ENCODE measurements at places on chromosomes 1 and 21. TPM values are rescaled to one million over a fixed set of nuclear protein-coding genes. Genes with fewer than 3 reads are reported as not detected.

The LRRC71 gene
- total RNA-seq = not detected

The DIP2A gene
- total RNA-seq = 37.5 TPM

The LENEP gene
- total RNA-seq = 2.0 TPM

The INKA2 gene
- 2.2 TPM for total RNA-seq

The ANKRD35 gene
- 0.23 TPM for total RNA-seq

The LGR6 gene
- not detected for total RNA-seq

The SLC1A7 gene
- not detected for total RNA-seq

The SHISAL2A gene
- 2.5 TPM for total RNA-seq

The TARS2 gene
- 66.2 TPM for total RNA-seq

DNA sequence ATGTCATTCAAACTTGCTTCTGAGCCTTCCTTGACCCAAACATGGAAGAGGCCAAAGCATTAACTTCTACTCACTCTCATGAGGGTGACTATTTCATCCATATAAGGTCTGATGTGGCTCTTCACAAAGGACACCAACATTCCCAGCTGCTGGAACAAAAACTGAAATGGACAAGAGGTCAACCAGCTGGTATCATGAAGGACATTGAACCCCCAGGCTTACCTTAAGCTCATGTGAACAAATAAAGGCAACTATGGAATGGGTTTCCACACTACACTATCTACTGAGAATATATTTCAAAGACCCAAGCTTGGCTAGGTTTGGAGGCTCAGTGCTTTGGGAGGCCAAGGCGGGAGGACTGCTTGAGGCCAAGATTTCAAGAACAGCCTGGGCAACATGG lies 26.9 kb downstream of the ANGPTL7 start:
- no peak overlapping the region for H3K27ac ChIP-seq
- H3K4me3 ChIP-seq = no peak overlapping the region
- H3K27me3 ChIP-seq = no peaks in the 10 kb centered on the region
- DNase-seq = no peak
- peaks cover 61% of the 10 kb centered on the region for H3K36me3 ChIP-seq
- no peaks in the 10 kb centered on the region for H3K4me1 ChIP-seq

GRCh38 chr1:245588116-245588639 lies 433.4 kb downstream of the KIF26B start:
- H3K27ac ChIP-seq = no peak overlapping the region
- H3K27me3 ChIP-seq = no peaks in the 10 kb centered on the region
- no peak for DNase-seq

GRCh38 chr1:210801501-210801900 lies 332.4 kb downstream of the KCNH1 start:
- H3K4me3 ChIP-seq = no peak overlapping the region
- no peak for DNase-seq
- no peak overlapping the region for H3K27ac ChIP-seq
- H3K27me3 ChIP-seq = peaks cover 5% of the 10 kb centered on the region
- no peaks in the 10 kb centered on the region for H3K36me3 ChIP-seq

GRCh38 chr1:64043288-64043687 lies 160.1 kb upstream of the UBE2U start:
- no peaks in the 10 kb centered on the region for H3K36me3 ChIP-seq
- H3K27ac ChIP-seq = no peak overlapping the region
- no peak overlapping the region for H3K4me3 ChIP-seq
- H3K4me1 ChIP-seq = no peaks in the 10 kb centered on the region
- peaks cover 2% of the 10 kb centered on the region for H3K27me3 ChIP-seq

GRCh38 chr1:53765657-53766056 lies 26.7 kb upstream of the GLIS1 start:
- H3K27me3 ChIP-seq = no peaks in the 10 kb centered on the region
- H3K4me1 ChIP-seq = peaks cover 28% of the 10 kb centered on the region
- no peak overlapping the region for H3K4me3 ChIP-seq
- peak overlapping the region; percentile 72 for H3K27ac ChIP-seq
- DNase-seq = no peak

DNA sequence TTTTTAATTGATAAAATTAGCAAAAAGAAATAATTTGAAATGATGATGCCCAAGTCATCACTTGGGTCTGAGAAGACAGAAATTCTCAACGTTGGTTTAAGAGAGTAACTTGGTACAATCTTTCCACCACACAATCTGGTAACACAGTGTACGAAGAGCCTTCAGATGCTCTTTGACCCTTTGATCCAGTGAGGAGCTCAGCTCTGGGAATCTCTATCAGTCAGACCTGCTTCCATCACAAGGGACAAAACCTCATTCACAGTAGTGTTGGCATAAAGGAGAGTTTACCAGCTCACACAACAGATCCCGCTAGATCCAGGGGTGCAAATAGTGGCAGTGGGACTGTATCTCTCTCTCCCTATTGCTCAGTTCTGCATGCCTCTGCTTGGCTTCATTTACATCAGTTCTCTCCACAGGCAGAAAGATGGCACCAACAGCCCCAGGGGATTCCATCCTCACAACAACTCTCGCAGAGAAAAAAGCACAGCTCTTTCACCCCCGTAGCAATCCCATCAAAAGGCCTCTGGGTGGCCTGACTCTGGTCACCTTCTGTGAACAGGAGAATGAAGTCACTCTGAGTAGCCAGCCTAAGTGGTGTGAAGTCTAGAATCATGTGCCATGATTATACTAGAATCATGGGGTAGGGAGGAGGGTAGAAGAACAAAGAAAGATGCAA lies 119.7 kb downstream of the ZNF281 start:
- H3K27ac ChIP-seq = no peak overlapping the region
- H3K36me3 ChIP-seq = no peaks in the 10 kb centered on the region
- DNase-seq = no peak
- no peak overlapping the region for H3K4me3 ChIP-seq
- H3K27me3 ChIP-seq = peaks cover 14% of the 10 kb centered on the region

GRCh38 chr1:2840036-2840809 lies 38.7 kb upstream of the TTC34 start:
- DNase-seq = peak; percentile 12
- peaks cover 10% of the 10 kb centered on the region for H3K4me1 ChIP-seq
- no peaks in the 10 kb centered on the region for H3K27me3 ChIP-seq
- H3K27ac ChIP-seq = no peak overlapping the region
- H3K4me3 ChIP-seq = no peak overlapping the region

GRCh38 chr1:181969902-181970301 lies 91.6 kb downstream of the ZNF648 start:
- no peak overlapping the region for H3K4me3 ChIP-seq
- H3K4me1 ChIP-seq = no peaks in the 10 kb centered on the region
- DNase-seq = no peak
- peaks cover 2% of the 10 kb centered on the region for H3K27me3 ChIP-seq

DNA sequence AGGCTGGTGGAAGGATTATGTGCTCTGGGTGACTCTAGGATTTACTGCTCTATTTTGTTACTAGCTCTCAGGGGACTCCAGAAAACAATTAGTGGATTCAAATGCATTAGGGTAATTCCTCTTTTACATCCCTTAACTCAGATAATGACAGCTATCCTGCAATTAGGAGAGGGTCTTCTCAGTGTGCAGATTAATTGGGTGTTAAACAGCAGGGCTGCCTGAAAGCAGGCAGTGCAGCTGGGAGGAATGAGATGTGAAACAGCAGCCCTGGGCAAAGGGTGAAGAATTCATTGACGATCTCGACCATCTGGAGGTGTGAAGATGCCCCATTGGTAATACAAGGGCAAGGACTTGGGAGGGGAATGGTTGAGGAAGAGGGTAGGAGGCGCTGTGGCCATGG lies 66.1 kb downstream of the HTR6 start:
- H3K4me1 ChIP-seq = no peaks in the 10 kb centered on the region
- no peak overlapping the region for H3K27ac ChIP-seq

DNA sequence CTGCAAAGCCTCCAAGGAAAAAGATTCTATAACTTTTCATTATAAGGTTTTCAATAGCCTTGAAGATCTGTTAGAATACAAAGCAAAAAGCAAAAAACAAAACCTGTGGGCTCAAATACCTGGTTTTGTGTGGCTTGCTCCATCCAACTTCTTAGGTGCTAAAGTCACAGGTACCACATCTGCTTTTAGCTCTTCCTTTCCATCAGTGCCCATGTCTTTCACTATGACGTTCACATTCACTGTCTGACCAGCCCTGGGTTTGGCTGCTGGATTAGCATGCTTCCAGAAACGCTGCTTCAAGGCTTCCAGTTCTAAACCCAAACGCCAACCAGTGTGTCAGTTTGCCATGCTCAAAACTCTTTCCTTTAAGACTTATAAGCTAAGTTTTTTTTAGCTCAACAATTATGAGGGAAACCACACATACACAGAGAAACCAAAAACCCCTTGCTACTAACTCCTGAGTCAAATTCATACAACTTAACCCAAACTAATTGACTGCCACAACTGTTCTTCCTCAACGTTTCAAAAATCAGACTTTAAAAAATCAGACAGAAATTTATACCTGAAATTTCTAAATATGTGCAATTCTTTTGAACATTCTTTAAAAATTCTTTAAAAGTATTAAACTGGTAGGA lies 16.0 kb downstream of the CLSPN start:
- no peak overlapping the region for H3K4me3 ChIP-seq
- DNase-seq = no peak
- H3K4me1 ChIP-seq = peaks cover 3% of the 10 kb centered on the region
- no peak overlapping the region for H3K27ac ChIP-seq

DNA sequence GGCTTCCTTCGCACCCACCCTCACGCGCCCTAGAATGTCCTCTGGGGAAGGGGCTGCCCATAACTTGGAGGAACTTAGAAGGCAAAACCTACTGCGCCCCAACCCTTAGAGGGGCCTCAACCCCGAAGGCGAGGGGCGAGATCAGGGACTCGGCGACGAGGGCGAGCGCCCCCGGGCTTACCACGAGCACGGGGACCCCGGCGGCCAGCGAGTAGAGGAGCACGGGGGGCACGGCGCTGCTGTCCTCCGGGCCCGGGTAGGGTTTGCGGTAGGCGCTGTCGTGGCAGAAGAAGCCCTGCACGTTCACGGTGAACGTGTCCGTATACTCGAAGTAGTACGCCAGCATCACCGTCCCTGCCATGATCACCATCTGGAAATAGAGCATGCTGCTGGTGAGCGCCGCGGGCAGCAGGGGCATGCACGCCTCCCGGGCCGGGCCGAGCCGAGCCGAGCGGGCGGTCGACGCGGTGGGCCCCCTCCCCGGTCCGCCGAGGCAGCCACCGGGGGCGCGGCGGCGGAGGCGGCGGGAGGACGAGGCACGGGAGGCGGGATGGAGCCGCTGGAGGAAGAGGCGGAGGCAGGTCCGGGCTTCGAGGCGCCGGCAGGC lies 304 bp downstream of the PLPPR5 start:
- H3K4me1 ChIP-seq = no peaks in the 10 kb centered on the region
- H3K27ac ChIP-seq = no peak overlapping the region
- H3K4me3 ChIP-seq = peak overlapping the region; percentile 49
- H3K27me3 ChIP-seq = peaks cover 68% of the 10 kb centered on the region

DNA sequence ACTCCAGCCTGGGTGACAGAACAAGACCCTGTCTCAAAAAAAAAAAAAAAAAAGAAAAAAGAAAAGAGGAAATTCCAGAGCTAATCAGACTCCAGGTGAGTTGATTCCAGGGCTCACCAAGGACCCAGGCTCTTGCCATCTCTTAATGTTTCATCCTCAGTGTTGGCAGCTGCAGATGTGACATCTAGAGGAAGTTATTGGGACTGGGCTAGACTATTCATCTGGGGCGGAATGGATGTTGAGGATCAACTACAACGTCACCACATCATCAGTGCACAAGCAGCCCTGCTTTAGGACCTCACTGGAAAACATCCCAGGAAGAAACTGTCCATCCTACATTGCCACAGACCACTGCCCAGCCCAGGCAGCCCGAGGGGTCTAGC lies 28.6 kb upstream of the PARP1 start:
- peaks cover 26% of the 10 kb centered on the region for H3K27me3 ChIP-seq
- no peak for DNase-seq
- H3K36me3 ChIP-seq = no peaks in the 10 kb centered on the region
- H3K4me1 ChIP-seq = no peaks in the 10 kb centered on the region

DNA sequence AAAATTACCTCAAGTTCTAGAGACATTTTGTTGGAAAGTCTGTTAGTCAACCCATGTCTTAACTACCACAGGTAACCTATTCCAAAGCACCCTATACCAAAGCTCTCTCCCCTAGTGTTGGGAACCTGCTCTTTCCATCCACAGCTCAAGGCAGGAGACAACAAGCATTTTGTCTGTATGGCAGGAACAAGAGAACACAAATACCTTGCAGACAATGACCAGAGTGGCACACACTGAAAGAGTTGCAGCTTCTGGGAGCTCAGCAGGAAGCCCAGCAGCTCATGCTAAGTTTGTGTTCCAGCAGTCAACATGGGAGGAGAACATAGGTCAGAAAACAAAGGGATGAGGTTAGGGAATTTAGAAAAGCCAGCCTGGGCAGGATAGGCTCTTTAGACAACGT lies 300.8 kb downstream of the HHIPL2 start:
- no peaks in the 10 kb centered on the region for H3K36me3 ChIP-seq
- no peaks in the 10 kb centered on the region for H3K4me1 ChIP-seq
- no peak overlapping the region for H3K4me3 ChIP-seq
- H3K27me3 ChIP-seq = no peaks in the 10 kb centered on the region

- H3K36me3 ChIP-seq = no peaks in the 10 kb centered on the region
- H3K4me1 ChIP-seq = peaks cover 12% of the 10 kb centered on the region
- H3K4me3 ChIP-seq = no peak overlapping the region
- H3K27ac ChIP-seq = no peak overlapping the region
Observed at GRCh38 chr1:156063997-156064285, 3.0 kb downstream of the RAB25 start.

GRCh38 chr1:97348599-97349265 lies 572.1 kb downstream of the DPYD start:
- no peak overlapping the region for H3K27ac ChIP-seq
- no peaks in the 10 kb centered on the region for H3K36me3 ChIP-seq
- no peaks in the 10 kb centered on the region for H3K4me1 ChIP-seq
- no peak for DNase-seq
- H3K27me3 ChIP-seq = no peaks in the 10 kb centered on the region

GRCh38 chr21:45370575-45370974 lies 34.4 kb upstream of the COL18A1 start:
- H3K4me3 ChIP-seq = no peak overlapping the region
- no peak for DNase-seq
- H3K27ac ChIP-seq = no peak overlapping the region
- no peaks in the 10 kb centered on the region for H3K36me3 ChIP-seq
- peaks cover 9% of the 10 kb centered on the region for H3K4me1 ChIP-seq
- H3K27me3 ChIP-seq = peaks cover 6% of the 10 kb centered on the region

GRCh38 chr1:17084787-17085186 lies 31.0 kb upstream of the SDHB start:
- no peak overlapping the region for H3K27ac ChIP-seq
- H3K36me3 ChIP-seq = no peaks in the 10 kb centered on the region
- no peak overlapping the region for H3K4me3 ChIP-seq

DNA sequence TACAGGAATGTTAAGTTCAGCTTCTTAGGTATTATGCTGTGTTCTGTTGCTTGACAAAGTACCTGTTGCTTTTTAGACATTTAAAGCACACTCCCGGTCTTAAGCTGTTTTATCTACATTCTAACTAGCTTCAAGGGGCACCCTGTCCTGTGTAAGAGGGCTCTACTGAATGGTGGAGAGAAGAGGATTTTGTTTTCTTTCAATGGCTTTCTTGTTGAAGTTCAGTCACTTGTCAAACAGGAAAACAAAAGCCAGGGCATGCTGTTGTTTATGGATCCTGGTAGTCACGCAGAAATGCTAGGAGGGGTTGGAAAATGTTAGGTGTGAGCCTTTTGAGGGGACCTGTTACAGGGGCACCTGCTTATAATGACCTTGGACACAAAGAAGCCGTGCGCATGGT lies 30.7 kb downstream of the PGM1 start:
- no peak for DNase-seq
- peaks cover 15% of the 10 kb centered on the region for H3K4me1 ChIP-seq
- H3K36me3 ChIP-seq = peaks cover 18% of the 10 kb centered on the region
- no peaks in the 10 kb centered on the region for H3K27me3 ChIP-seq
- H3K4me3 ChIP-seq = no peak overlapping the region

- peaks cover 3% of the 10 kb centered on the region for H3K36me3 ChIP-seq
- H3K4me3 ChIP-seq = no peak overlapping the region
- no peak overlapping the region for H3K27ac ChIP-seq
- no peaks in the 10 kb centered on the region for H3K27me3 ChIP-seq
Observed at GRCh38 chr1:9294910-9295636, 2.4 kb downstream of the SPSB1 start.

Measured in activated T-helper 2 cell treated with anti-CD3 and anti-CD28 coated beads, Interferon-gamma antibody, Interleukin-2, Interleukin-4, amounts not matched to agents 10 μg/mL and 5 μg/mL and 100 μg/mL, durations not matched to agents 14 hours and 24 hours and 36 hours (primary cell).